SW 1271 (cell line): ENCODE measurements at places on chromosomes 6 and 20.

DNA sequence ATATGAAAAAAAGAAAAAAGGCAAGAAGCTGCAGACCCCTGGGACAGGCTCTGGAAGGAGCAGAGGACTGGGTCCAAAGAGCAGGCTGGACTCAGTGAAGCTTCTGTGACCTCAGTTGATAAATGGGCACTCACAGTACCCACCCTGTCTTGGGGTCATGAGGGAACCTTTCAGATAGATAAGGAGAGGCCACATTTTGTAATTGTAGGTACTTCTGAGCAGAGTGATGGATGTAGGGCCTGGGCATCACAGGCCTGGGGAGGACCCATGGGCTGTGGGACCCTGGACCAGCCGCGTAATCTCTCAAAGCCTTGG is 79.3 kb downstream of the SLC24A3 start:
- no peak for DNase-seq

DNA sequence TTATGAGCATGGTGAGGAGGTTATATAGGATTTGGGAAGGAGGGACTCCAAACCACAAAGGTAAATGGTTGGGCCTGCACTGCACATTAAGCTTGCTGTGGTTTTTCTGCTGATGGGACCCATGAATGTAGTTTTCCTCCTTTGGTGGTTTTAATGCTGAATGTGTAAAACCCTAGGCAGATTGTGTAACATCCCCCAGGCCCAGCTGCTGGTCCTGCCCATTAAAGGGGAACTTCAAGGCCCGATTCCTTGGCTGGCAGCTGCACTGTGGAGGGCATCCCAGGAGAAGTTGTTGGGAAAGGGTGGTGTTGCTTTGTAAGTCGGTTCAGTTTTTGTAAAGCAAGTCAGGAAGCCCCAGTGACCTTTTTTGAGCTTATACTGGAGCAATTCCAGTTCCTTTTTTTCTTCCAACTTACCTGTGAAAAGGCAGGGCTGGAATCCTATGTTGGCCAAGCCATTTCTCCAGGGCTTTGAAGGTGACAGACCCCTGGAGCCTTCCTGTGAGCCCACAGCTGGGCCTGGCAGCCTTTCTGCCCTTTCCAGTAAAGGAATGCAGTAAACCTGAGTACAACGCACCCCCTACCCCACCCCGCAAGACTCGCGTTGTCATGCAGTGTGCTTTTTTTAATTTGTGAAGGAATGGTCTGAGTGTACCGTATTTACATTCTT is 43.1 kb upstream of the NAA20 start:
- DNase-seq: no peak

DNA sequence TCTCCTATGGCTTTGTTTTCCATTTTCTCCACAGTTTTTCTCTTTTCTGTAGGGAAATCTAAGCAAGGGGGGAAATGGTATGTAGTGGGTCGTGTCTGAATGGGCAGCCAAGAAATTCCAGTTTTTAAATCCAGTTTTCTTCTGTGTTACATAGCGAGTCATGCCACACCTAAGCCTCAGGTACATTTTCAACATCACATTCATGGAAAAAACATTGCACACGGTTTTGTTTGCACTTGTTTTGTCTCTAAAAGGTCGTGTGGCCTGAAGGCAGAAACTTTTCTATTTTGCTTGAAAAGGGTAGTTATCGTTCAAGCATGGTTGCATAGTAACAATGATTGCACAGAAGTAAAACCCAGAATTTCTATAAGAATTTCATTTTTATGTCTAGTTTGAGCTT is 70.5 kb downstream of the MOXD1 start:
- DNase-seq: no peak

DNA sequence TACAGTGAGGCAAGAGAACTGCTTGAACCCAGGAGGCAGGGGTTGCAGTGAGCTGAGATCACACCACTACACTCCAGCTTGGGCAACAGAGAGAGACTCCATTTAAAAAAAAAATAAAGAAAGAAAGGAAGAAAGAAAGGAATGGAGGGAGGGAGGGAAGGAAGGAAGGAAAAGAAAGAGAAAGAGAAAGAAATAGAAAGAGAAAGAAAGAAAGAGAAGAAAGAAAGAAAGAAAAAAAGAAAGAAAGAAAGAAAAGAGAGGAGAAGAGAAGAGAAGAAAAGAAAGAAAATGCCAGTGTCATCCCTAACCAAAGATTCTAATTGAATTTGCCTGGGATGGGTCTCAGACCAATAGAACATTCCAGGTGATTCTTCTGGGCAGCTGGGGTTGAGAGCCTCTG is 4.2 kb downstream of the TGM3 start:
- DNase-seq: no peak

DNA sequence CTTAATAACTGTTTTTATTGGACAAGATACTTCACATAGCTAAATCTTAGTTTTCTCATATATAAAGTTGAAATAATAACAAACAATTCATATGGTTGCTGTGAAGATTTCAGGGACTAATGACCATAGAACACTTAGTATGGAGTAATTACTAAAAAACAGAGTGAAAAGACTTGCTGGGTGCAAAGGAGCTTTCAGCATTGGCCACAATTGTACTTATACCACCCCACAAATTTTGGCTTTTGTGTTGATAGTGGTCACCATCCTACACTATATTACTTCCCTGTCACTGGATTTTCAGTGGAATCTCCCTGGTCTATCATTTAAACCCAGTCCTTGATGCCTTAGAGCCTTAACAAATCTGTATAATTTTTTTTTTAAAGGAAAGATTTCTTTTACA is 398.6 kb upstream of the EPHA7 start:
- DNase-seq: no peak

- no peak for DNase-seq
These were observed 44.0 kb downstream of the GABRR2 start for GRCh38 chr6:89270951-89271721.
